Activated CD4-positive, alpha-beta T cell treated with anti-CD3 and anti-CD28 coated beads for 24 hours (primary cell): ENCODE measurements at places on chromosomes 13 and 19.

- no peak for DNase-seq
These were observed 32.4 kb downstream of the GJA3 start for GRCh38 chr13:20128459-20128931.

- no peak for DNase-seq
These were observed 133.4 kb upstream of the SPACA7 start for GRCh38 chr13:112242777-112243176.

- DNase-seq, result no peak
These were observed at the start of gene CLDN10 for GRCh38 chr13:95552539-95553441. CLDN10 (plus strand) TSS chr13:95552720; CDS start chr13:95552754, 34 bp downstream.

GRCh38 chr13:110248449-110249143, 58.4 kb downstream of the COL4A1 start:
- no peak for DNase-seq

- no peak for DNase-seq
These were observed 4.7 kb downstream of the PRKACA start for GRCh38 chr19:14112809-14113385.

DNA sequence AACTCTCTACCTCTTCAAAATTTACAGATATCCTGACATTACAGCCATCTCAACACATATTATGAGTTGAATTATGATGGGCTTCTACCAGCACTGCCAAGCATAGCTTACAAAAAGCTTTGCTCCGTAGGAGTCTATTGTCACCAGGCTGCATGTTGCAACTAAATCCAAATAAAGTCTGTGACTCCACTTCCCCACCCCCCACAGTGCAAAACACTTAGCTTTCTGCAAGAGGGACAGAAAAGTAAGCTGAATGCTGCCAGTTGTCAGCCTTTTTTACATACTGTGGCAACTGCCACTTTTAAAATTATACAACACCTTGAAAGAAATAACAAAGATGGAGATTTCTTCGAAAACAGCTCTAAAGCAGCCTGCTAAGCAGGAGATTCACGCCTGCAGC, 189.1 kb downstream of the FGF14 start:
- no peak for DNase-seq

- DNase-seq, result no peak
These were observed 9.0 kb downstream of the KCTD4 start for GRCh38 chr13:45191874-45192273.

DNA sequence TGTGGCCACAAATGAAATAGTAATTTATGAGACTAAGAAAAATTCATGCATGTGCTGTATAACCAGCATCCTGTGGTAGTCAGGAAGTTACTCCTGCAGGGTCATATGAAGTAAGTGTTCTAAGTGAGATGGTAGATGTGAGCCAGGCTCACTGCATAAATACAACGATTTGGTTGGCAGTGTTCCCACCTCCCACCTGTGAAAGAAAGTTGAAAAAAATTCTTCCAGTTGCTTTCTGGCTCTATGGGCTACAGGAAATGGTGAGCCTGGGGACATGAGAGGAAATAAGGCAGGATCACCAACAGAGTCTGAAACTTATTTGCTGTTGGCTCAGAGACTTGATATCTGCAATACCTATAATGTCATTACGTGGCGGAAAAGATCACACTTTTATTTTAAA, 301.7 kb upstream of the SPRY2 start:
- DNase-seq, result no peak

DNA sequence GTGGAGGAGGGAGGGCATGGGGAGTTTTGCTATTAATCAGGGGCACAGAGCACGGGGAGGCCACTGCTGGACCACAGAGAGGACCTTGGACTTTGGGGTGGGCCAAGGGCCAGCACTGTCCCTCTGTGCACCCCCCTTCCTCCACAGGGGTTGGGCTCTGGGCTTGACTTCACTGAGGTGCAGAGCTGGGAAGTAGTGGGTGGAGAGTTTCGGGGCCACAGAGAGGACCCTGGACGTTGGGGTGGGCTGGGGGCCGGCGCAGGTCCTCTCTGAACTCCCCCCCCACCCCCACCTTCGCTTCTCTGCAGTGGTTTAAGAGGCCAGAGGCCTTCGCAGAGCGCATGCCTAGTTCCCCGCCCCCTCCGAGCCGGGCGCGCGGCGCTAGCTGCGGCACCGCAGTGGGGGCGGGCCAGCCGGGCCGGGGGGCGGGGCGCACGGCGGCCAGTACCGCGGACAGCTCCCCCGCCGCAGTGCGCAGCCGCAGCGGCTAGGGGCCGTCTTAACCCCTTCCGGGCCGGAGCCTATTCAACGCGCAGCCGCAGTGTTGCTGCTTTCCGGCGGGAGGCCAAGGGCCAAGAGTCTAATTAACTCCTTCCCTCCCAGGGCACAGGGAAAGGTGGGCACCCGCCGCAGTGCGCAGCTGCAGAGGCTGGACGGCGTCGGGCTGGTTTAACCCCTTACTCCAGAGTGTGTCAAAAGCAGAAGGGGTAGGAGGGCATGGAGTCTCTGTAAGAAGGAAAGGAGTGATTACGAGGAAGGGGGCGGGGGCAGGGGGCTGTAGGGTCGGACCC, 3.7 kb downstream of the KCNC3 start:
- peak; percentile 62 for DNase-seq

- DNase-seq, result no peak
These were observed 4.0 kb upstream of the NKPD1 start for GRCh38 chr19:45164577-45165335.

- no peak for DNase-seq
These were observed 10.3 kb downstream of the EHD2 start for GRCh38 chr19:47723581-47723940.

GRCh38 chr13:28046981-28047380, 53.4 kb downstream of the FLT3 start:
- DNase-seq, result no peak

GRCh38 chr13:73913751-73914518, 220.3 kb downstream of the KLF12 start:
- no peak for DNase-seq

- DNase-seq, result no peak
These were observed 50.7 kb upstream of the FRY start for GRCh38 chr13:31980830-31981229.

- no peak for DNase-seq
These were observed 483.6 kb downstream of the PCDH20 start for GRCh38 chr13:60931858-60932546.

- DNase-seq, result no peak
These were observed 52.5 kb downstream of the C13orf42 start for GRCh38 chr13:51058461-51059167.
